ENCODE measurements at places on chromosomes 2 and 18.

GRCh38 chr2:150133623-150134022, 353.8 kb downstream of the RND3 start:
- DNase-seq = no peak

DNA sequence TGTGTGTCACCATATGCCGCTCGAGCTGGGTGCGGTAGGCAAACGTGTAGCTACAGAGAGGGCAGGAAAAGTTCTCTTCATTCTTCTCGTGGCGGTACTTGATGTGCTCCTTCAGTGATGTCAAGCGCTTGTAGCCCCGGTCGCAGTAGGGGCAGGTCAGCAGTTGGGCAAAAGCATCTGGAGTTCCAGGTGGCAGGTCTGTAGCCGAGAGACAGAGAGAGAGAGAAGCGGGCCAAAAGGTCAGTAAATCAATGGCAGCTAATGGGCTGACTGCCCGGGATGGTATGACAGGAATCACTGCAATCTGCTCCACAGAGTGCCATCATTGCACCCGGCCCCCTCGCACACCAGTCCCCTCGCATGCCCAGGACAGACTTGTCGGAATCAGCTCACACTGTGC, 116.0 kb downstream of the ZEB2 start:
- DNase-seq = no peak

DNA sequence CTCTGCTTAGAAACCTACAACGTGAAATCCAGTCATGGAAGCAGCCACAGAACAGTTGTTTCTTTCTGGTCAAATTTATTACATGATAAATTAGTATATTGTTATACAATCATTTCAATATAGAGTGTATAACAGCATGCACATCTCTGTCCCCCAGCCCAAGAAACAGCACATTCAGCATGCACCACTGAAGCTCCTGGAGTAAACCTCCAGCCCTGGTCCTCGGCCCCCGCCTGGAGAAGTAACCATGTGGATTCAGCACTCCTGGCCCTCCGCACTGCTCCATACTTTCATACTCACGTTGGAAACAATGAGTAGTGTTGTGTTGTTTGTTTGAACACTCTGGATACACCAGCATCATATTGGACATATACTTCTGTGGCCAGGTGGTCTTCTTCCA, 15.3 kb upstream of the ID2 start:
- DNase-seq = no peak

DNA sequence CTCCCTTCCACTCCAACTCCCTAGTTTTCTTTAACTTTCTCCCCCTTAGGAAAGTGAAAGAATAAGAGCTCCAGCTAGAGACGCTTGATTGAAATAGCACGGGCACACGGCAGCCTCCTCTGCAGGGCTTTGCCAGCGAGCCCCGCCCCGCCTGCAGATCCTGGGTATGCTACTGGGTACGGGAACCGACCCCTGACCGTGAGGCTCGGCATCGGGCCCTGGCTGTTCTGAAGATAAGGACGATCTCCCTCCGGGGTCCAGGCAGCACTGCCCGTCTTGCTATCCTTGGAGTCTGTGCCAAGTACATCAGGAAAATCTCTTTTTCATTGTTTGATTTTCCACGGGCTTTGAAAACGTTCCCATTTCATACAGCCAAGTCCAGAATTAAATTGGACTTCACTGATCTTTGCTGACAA, 284.5 kb downstream of the MTX2 start:
- DNase-seq = peak; percentile 31

DNA sequence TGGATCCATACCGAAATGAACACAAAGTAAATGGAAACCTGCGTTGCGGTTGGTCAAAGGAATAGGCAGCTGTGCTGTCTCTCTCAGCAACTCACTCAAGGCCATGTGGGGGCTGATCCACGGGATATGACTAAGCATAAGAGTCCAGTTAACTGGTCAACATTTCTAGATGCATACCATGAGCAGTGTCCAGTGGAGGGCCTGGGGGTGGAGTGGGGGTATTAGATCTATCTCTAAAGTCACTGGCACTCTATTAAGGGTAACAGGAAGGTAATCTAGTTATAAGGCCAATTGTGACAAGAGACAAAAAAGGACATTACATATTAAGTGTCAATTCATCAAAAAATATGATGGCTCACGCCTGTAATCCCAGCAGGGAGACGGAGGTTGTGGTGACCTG, 136.8 kb downstream of the TTC32 start:
- DNase-seq = no peak

DNA sequence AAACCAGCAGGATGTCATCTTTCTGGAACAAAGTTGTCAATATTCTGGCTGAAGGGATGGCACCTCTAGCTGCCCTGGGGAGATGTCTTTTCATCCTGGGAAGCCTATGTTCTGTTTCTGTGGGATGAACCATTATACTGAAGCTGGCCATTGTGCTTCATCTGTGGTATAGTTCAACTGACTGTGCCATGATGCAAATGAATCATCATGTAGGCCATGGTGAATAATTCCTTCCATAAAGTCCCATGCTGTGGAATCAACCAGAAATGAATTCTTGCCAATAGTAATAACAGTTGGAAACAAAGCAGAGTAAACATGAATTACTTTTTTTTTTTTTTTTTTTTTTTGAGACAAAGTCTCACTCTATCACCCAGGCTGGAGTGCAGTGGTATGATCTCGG, 64.1 kb upstream of the CNGA3 start:
- DNase-seq = no peak

- DNase-seq = no peak
Measured at GRCh38 chr2:42824454-42824807, 32.0 kb upstream of the HAAO start.

DNA sequence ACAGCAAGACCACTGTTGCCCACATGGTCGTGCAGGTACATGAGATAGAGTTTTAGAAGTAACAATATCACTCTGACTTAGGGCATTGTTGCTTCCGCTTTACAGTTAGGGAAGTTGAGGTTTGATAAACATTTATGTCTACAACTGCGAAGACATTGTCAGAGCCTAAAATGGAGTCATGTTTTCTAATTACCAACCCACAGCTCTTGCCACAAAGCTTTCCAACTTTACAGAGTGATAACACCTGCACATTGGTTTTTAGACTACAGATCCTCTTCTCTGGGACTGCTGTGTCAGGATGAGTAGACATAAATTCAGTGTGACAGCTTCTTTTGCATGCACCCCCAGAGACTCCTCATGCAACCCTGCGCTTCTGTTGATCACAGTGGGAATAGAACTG, 119.0 kb downstream of the FEZ2 start:
- no peak for DNase-seq

GRCh38 chr2:155381436-155381835, 682.9 kb downstream of the KCNJ3 start:
- no peak for DNase-seq

DNA sequence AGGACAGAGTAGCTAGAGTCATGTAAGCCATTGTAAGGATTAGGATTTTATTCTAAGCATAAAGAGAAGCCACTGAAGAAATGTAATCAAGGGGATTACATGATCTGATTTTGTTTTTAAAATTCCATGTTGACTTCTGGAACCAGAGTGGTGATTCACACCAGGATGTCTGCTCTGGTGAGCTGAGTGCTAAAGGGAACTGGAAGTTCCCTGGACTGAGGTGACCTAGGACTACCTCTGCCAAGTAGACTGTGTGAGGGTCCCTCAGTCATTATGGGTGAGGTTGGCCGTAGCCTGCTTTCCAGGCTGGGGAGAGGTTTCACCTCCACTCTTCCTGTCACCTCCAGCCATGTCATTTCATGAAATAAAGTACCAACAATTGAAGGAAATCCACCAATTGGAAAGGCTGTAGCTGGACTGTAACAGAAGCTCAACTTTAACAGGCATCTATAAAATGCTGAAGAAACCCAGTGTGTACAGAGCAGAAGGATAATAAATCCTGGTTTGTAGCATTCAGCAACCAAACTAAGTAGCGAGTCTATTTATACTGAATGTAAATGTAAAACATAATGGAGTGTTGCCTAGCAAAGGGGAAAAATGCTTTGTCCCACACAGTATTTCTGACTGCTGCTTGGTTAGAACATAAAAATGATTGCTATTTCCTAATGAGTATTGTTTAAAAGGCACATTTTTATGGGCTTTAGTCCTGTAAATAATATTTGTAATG, 507.4 kb upstream of the PKDCC start:
- no peak for DNase-seq

DNA sequence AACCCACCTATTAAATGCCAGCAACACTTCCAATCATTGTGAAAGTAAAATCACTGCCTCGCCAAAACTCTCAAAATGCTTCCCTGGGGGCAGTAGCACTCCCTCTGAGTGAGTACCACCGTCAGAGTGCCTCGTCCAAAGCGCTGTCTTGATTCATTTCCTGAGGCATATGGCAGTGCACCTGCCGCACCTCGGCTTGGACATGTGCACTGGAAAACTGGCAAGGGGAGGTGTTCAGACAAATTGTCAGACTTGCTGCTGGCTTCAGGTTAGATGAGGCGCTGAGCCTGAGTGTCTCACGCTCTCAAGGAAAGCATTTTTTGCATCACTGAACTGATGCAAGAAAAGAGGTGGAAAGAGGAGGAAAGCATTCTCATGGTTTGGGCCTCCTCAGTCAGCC, 132.8 kb downstream of the ATL2 start:
- DNase-seq = no peak

All from activated naive CD4-positive, alpha-beta T cell (primary cell).